Caco-2 (cell line): ENCODE measurements at places on chromosomes 5 and 9. TPM values are rescaled to one million over a fixed set of nuclear protein-coding genes. Genes with fewer than 3 reads are reported as not detected.
A peak's percentile ranks its signal among the peaks of the same experiment; 100 is the strongest.

DNA sequence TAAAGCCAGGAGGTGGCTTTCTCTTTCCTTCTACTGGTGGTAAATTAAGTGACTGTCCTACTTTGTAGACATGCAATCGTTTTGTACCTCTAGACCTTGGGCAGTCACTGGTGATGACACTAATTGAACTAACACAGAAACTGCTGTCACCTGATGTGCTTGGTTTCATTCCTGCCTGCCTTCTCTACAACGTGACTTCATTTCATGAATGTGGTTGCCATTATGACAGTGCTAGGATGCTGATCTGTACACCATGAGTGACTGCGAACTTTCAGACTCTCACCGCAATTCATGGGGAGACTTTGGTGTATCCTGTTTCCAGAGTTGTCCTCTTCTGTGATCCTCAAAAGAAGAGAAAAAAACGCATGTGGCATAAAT is 47.5 kb downstream of the UBE2QL1 start:
- H3K27me3 ChIP-seq = no peaks in the 10 kb centered on the region; the same call in 1 of the 2 replicates
- H3K27ac ChIP-seq = no peak overlapping the region
- no peaks in the 10 kb centered on the region for H3K4me1 ChIP-seq

The IFNA2 gene
- not detected in 2 replicates for total RNA-seq

GRCh38 chr5:173831196-173831914 is 56.8 kb upstream of the CPEB4 start:
- peak; percentile 21 for DNase-seq
- H3K4me3 ChIP-seq = no peak overlapping the region
- H3K27me3 ChIP-seq = no peaks in the 10 kb centered on the region
- no peak overlapping the region for H3K27ac ChIP-seq

The CCDC192 gene
- not detected in 2 replicates for total RNA-seq

The IFT74 gene
- 3.6 and 3.7 TPM in 2 replicates for total RNA-seq

- no peak for DNase-seq
- H3K27ac ChIP-seq = no peak overlapping the region
- no peaks in the 10 kb centered on the region for H3K27me3 ChIP-seq
- H3K4me3 ChIP-seq = no peak overlapping the region
- H3K36me3 ChIP-seq = no peaks in the 10 kb centered on the region; the same call in 1 of the 2 replicates
These were observed 244.0 kb downstream of the ARHGAP26 start for GRCh38 chr5:143014017-143014651.

DNA sequence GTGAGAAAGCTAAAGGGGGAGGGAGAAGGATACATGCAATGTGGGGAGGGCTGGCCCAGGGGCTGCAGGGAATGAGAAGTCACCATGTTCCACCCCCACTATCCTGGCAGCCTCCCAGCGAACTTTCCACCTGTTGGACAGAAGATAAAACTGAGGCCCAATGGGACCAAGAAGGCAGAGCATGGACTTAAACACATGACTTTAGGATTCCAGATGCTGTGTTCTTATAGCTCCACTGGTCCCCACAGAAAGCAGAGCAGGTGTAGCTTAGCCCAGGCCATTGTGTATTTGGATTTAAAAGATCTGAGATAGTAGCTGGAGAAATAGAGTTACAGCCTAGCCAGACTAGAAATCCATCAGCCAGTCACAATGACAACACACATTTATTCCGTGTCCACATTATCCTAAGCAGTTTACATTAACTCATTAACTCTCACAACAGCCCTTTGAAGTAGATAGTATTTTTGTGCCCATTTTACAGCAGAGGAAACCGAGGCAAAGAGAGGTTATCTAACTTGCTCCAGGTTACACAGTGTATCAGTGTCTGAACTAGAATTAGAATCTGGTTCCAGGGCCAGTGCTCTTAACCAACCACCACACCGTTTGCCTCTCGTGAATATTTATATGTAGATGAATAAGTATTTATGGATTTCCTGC is 121.0 kb downstream of the RGS3 start:
- H3K27ac ChIP-seq = no peak overlapping the region
- peaks cover 2% of the 10 kb centered on the region; the same call in 1 of the 2 replicates for H3K36me3 ChIP-seq
- H3K4me3 ChIP-seq = no peak overlapping the region
- DNase-seq = no peak
- no peaks in the 10 kb centered on the region for H3K27me3 ChIP-seq

DNA sequence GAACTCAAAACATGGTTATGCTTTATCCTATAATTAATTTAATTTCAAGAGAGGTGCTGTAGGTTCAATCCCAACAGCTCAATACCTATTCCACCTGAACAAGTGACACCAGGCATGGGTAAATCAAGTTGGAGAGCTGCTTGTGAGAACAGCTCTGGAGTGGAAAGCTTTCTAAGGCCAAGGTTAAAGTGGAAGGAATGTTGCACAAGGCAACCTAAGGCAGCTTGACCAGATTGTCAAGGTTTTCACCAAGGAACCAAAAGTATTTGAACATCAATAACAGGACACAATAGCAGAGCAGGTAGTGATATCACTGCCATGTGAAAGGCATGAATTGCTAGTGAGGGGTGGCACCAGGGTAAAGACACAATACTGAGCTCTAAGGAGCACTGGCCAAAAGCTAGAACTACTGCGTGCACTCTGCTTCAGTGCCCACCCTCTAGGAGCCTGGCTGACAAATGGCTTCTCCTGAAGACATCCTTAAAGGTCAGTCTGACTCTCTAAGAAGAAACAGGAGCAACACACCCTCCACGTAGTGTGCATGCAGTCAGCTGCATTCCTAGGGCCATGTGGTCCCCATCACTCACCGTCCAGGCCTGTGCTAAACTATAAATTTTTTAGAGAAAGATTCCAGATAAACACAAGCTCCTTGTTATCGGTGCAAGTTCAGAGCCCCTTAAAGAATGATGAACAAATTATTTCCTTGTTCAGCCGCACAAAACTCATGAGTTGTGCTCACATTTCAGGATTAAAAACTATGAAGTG is 677.7 kb upstream of the KLF4 start:
- DNase-seq = no peak
- no peaks in the 10 kb centered on the region for H3K27me3 ChIP-seq
- no peak overlapping the region for H3K27ac ChIP-seq
- no peaks in the 10 kb centered on the region for H3K36me3 ChIP-seq
- H3K4me3 ChIP-seq = no peak overlapping the region
- H3K4me1 ChIP-seq = peaks cover 17% of the 10 kb centered on the region

The C9orf153 gene
- total RNA-seq = 0.21 TPM in 1 of 2 replicates, not detected in the other

The PCDHA2 gene
- not detected in 2 replicates for total RNA-seq

DNA sequence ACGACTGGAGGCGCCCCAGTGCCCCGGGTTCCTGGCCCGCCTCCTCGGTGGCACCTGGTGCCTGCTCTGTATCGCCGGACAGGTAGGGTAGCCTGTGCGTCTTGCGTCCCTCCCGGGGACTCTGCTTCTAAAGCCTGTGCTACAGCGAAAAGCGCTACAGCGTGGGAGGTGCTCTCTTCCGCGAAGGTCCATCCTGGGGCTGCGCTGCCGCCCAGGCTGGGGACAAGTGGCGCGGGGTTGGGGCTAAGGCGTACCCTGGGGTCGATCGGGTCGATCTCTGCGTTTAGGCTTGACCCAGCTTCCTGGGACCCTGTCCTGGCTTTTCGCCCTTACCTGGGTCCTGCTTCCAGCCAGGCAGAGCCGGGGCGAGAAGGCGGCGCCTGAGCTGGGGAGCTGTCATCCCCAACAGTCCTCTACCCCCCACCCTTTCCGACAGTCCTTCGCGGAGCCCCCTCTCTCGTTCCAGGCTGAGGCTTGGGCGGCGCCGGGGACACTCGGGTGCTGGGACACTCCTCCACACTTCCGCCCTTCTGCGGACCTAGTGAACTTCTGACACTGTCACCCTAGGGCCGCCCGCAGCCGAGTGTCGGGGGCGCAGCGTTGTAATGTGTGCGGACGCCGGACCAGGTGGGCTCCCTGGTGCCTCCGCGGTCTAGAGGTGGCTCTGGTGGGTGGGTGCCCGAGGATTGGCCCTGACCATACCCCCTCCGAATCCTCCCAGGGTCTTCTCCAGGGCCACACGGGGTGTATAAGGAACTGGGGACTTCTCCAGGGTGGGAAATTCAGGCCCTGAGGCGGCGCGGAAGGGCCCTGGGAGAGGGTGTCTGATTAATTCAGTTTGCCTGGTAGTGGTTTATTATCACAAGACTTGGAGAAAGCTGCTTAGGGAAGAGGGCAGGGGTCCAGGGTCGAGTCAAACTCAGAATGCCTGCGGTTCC is 328.2 kb downstream of the SH3GL2 start:
- no peaks in the 10 kb centered on the region for H3K4me1 ChIP-seq
- H3K27me3 ChIP-seq = no peaks in the 10 kb centered on the region
- H3K27ac ChIP-seq = no peak overlapping the region
- no peak for DNase-seq

The CTNNA1 gene
- total RNA-seq = 392 and 403 TPM in 2 replicates

DNA sequence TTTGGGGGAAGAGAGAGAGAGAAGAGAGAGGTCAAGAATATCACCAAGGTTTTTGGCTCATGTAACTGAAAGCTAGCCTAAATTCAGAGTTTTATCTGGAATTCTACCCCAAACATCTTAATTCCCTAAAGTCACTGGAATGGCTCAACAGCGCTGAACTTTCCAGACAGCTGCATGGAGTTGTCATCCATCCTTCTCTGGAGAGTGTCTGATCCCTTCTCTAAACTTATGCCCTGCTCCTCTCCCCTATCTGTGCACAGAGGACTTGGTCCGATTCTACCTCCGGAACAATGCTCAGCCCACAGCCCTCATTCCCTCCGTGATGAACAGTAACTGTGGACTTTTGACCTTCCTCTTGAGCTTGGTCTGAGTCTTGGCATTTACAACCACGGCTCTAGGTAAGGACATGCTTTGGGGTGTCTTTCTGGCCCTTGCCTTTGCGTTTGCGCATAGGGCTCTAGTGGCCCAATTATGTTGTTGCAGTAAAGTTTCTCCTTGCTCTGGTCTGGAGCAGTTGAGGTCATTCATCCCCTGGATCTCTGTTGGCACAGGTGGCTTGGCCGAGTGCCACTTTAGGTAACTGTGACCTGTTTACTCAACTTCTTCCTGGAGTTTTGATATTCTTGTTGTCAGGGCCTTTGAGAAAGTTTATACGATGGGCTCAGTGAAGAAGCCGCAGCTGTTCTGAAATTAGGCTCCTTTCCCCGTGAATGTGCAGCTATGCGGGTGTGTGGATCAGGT is 18.3 kb upstream of the CD180 start:
- no peaks in the 10 kb centered on the region for H3K4me1 ChIP-seq
- H3K27ac ChIP-seq = no peak overlapping the region
- H3K36me3 ChIP-seq = no peaks in the 10 kb centered on the region
- no peaks in the 10 kb centered on the region for H3K27me3 ChIP-seq

The LRRC8A gene
- total RNA-seq = 21.9 and 22.4 TPM in 2 replicates

GRCh38 chr9:78236551-78236910 is 656 bp downstream of the CEP78 start:
- peak overlapping the region; percentile 54 for H3K4me3 ChIP-seq
- no peaks in the 10 kb centered on the region for H3K4me1 ChIP-seq
- peak overlapping the region; percentile 92 for H3K27ac ChIP-seq
- H3K27me3 ChIP-seq = no peaks in the 10 kb centered on the region
- DNase-seq = no peak
- H3K36me3 ChIP-seq = no peaks in the 10 kb centered on the region

GRCh38 chr5:134022333-134022732 is 17.6 kb upstream of the VDAC1 start:
- no peak overlapping the region for H3K4me3 ChIP-seq
- H3K4me1 ChIP-seq = peaks cover 35% of the 10 kb centered on the region
- H3K27me3 ChIP-seq = no peaks in the 10 kb centered on the region
- no peak for DNase-seq

DNA sequence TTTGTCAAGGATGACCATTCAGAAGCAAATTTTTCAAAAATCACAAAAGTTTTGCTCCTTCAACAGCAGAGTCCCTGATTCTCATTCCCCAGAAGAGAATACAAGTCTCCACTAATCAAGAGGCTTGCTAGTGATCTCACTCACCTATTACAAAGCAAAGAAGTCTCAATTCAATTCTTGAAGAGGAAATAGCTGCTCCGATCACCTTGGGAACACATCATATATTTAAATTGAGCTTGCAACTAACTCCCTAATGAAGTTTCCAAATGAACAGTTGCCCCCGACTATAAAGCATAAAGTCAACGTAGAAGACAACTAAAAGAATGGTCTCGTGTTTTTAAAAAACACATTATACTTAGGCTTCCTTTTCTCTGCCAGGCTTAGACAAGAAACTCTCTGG is 1.6 kb downstream of the LIFR start:
- H3K4me3 ChIP-seq = no peak overlapping the region
- H3K36me3 ChIP-seq = no peaks in the 10 kb centered on the region
- no peak overlapping the region for H3K27ac ChIP-seq
- H3K27me3 ChIP-seq = no peaks in the 10 kb centered on the region

The ROPN1L gene
- 0.48 and 0.58 TPM in 2 replicates for total RNA-seq

The AK6 gene
- total RNA-seq = 66.8 and 75.1 TPM in 2 replicates

The PCDHB11 gene
- 0.12 TPM in 1 of 2 replicates, not detected in the other for total RNA-seq

DNA sequence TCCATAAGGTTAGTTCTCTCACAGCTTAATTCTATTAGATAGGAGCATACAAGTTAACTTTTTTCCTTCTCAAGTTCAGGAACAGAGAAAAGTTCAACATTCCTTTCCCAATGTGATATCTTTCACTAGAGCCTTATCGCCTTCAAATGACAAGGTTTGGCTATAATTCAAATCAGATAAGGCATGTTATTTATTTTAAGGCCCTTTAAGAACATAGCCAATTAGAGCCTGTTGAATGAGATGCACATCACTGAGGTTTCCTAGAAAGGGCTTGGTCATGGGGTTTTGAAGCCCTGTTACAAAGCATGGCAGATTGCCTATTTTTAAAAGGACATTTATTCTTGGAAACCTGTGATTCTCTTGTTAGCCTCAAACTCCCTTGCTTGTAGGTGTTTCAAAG is 123.4 kb downstream of the BASP1 start:
- no peak for DNase-seq
- H3K27ac ChIP-seq = no peak overlapping the region
- no peaks in the 10 kb centered on the region for H3K27me3 ChIP-seq
- H3K4me1 ChIP-seq = peaks cover 25% of the 10 kb centered on the region
- no peak overlapping the region for H3K4me3 ChIP-seq

- H3K4me1 ChIP-seq = no peaks in the 10 kb centered on the region
- no peaks in the 10 kb centered on the region for H3K27me3 ChIP-seq
- H3K36me3 ChIP-seq = no peaks in the 10 kb centered on the region
- DNase-seq = no peak
- H3K4me3 ChIP-seq = no peak overlapping the region
- H3K27ac ChIP-seq = no peak overlapping the region
These were observed 78.4 kb upstream of the PTGER4 start for GRCh38 chr5:40601198-40601868.

DNA sequence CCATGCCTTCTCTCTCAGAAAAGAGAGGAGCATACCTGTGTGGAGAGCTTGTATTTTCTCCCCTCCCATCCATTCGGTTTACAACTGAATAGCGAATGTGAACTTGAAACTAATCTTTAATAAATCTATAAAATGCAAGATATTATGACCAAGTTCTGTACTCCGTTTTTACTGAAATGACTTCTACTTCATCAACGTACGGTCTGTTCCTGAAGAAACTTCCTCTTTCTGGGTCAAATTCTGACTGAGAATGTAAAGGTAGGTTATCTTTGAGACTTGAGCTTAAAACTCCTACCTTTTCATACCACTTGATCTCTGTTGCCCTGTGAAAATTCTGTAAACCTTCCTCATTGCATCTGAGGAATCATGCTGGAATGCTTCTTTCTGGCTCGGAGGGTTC is 4.2 kb upstream of the CTNNAL1 start:
- no peak overlapping the region for H3K27ac ChIP-seq
- no peak overlapping the region for H3K4me3 ChIP-seq
- DNase-seq = no peak
- peaks cover 29% of the 10 kb centered on the region for H3K4me1 ChIP-seq

The PCDHGA5 gene
- total RNA-seq = 0.57 and 0.72 TPM in 2 replicates

The NR2F1 gene
- total RNA-seq = 0.70 and 1.2 TPM in 2 replicates

- H3K27me3 ChIP-seq = no peaks in the 10 kb centered on the region
- H3K4me3 ChIP-seq = no peak overlapping the region
- DNase-seq = no peak
- no peak overlapping the region for H3K27ac ChIP-seq
These were observed 89.9 kb upstream of the FSD1L start for GRCh38 chr9:105357937-105358336.
